ENCODE measurements at places on chromosomes 6 and 20. TPM values are rescaled to one million over a fixed set of nuclear protein-coding genes. Genes with fewer than 3 reads are reported as not detected.
A peak's percentile ranks its signal among the peaks of the same experiment; 100 is the strongest.

DNA sequence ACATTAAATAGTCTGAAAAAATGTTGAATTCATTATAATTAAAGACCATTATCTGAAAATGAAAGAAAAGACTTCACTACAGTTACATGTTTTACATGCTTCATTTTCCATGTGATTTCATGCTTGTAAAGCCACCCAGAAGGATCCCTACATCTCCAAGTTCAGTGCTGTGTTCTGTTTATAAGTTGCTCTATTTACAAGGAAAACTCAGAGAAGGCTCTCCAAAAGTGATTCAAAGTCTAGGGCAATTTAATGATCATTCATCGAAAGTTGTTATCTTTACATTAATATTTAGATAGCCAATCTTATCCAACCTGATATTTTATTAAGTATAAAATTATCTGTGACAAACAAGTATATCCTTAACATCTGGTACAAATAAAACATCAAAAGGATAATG is 494.9 kb upstream of the RNF217 start:
- DNase-seq = no peak

The TFAP2D gene
- total RNA-seq = not detected

The JPH2 gene
- total RNA-seq = 203 TPM

- DNase-seq = no peak
These were observed 83.1 kb downstream of the FKBP5 start for GRCh38 chr6:35605600-35605999.

The SPATA25 gene
- not detected for total RNA-seq

GRCh38 chr20:461254-462198 is 807 bp downstream of the TBC1D20 start:
- DNase-seq = peak; percentile 77

The SIRPG gene
- total RNA-seq = not detected

DNA sequence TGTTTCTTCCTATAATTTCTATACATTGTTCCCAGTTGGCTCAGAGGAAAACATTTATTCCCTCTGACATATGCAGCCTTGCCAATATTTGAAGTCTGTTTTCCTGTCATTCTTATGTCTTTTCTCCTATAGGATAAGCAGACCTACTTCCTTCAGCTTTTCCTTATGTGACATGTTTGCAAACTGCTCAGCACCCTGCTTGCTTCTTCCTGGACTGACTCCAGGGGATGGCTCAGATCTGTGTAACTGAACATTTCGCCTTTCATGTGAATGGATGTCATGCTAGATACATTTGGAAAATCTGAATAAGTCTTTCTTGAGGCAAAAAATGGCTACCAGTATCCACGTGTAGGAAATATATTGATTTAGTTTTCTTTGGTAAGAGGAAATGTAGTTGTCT is 113.2 kb downstream of the CARMIL1 start:
- DNase-seq = no peak

GRCh38 chr20:54205450-54205849 is 2.4 kb upstream of the PFDN4 start:
- no peak for DNase-seq

DNA sequence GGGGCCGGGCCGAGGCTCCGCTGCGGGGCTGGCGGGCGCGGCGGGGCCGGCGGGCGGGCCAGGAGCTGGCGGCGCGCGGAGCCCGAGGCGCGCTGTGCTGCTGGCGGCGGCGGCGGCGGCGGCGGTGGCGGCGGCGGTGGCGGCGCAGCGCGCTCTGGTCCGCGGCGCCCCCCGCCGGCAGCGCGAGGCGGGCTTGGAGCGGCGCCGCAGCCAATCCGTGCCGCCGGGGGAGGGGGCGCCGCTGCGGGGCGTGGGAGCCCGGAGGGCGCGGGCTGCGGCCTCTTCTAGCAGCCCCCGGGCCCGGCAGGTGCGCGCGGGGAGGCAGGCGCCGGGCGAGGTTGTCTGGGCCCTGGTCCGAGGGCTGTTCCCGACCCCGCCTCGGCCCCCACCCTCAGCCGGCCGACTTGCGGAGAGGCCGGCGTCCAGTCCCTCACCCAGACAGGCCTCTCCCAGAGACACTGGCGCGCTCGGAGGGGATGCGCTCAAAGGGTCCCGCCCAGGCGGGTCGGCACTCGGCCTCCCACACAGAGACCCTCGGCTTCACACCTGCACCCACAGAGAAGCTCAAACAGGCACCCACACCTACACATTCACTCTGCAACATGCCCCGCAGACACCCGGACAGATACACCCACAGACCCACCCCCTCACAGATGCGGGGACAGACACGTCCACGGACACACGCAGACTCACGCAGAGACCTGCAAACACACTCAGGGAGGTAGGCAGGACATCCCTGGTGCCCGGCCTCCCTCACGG is at the start of gene RIMS4:
RIMS4 (minus strand) TSS at position 156 of the 759 bp plus-strand sequence. CDS start 275 bp downstream, outside the sequence.
- DNase-seq = no peak

DNA sequence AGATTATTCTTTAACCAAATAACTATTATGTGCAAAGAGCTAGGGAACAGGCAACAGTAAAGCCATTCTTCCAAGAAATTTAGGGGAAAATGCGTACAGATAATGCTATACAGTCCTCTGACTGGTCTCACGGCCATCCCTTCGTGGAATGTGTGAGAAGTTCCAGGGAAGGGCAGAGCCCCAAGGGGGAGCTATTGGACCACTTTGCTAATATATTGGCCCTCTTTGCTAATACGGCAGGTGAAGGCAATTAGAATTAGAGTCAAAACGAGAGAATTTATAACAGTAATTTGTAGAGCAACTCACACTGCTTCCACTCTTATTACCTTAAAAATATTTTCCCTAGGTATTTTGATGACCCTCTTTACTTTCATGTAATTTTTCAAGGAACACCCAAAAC is 140.4 kb downstream of the IMPG1 start:
- no peak for DNase-seq

The PKHD1 gene
- total RNA-seq = not detected

DNA sequence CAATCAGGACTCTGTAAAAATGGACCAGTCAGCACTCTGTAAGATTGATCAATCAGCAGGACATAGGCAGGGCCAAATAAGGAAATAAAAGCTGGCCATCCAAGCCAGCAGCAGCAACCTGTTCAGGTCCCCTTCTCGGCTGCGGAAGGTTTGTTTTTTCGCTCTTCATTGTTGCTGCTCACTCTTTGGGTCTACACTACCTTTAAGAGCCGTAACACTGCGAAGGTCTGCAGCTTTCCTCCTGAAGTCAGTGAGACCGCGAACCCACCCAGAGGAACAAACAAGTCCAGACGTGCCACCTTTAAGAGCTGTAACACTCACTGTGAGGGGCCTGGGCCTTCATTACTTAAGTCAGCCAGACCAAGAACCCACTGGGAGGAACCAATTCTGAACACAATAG is 223.2 kb upstream of the EXOC2 start:
- DNase-seq = no peak

- peak; percentile 30 for DNase-seq
These were observed 33.1 kb downstream of the SRC start for GRCh38 chr20:37378785-37379598.

GRCh38 chr6:170176136-170176897 is 114.6 kb downstream of the DLL1 start:
- no peak for DNase-seq

GRCh38 chr6:75788894-75789293 is 39.9 kb downstream of the MYO6 start:
- no peak for DNase-seq

The SPTLC3 gene
- 3.6 TPM for total RNA-seq

GRCh38 chr6:105601541-105602236 is 198.8 kb upstream of the PREP start:
- peak; percentile 89 for DNase-seq

DNA sequence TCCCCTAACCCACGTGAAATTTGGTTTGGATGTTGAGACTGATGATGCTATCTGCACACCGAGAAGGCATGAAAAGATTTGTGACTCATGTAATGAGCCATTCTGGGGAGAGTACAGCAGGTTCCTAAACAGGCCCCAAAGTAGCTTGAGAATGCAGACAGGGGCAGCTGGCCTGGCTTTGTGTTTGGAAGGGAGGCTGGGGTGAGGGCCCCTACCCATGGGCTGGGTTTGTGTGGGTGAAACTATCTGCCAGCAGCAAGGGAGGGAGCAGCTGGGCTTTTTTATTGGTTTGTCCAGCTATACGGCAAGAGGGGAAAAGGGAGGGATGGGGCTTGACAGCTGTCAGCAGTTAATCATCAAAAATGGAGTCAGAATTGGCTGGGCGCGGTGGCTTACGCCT is 87.0 kb upstream of the RNF24 start:
- DNase-seq = no peak
